ENCODE measurements at places on chromosomes 2 and 18.

DNA sequence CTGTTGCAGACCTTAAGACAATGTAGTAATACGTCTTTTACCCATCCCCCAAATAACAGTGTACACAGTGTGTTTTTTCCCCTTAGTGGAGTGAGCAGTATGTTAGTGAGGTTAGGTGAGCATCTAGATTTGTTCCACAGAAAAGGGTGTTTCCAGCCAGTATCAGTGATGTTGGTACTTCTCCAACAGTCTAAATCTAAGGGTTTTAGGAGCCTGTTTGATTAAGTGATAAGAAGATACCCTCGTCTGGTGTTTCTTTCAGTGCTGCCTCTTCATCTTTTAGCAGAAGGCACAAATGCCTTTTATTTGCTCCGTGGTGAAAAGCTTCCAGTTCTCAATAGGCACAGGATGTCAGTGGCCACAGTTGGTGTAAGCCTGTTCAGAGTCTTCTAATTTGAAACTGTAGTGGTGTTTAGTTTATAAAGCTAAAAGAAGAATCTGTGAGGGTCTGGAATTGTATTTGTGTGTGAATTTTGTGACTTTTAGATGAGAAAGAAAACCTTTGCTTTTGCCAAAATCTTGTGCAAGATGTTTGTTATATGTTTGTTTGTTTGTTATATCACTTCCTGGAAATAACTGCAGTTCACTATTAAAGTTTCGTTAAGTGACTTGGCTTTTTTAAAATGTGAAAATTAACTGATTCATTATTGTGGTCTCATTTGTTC, 71.2 kb downstream of the MAP4K4 start:
- DNase-seq, result no peak

DNA sequence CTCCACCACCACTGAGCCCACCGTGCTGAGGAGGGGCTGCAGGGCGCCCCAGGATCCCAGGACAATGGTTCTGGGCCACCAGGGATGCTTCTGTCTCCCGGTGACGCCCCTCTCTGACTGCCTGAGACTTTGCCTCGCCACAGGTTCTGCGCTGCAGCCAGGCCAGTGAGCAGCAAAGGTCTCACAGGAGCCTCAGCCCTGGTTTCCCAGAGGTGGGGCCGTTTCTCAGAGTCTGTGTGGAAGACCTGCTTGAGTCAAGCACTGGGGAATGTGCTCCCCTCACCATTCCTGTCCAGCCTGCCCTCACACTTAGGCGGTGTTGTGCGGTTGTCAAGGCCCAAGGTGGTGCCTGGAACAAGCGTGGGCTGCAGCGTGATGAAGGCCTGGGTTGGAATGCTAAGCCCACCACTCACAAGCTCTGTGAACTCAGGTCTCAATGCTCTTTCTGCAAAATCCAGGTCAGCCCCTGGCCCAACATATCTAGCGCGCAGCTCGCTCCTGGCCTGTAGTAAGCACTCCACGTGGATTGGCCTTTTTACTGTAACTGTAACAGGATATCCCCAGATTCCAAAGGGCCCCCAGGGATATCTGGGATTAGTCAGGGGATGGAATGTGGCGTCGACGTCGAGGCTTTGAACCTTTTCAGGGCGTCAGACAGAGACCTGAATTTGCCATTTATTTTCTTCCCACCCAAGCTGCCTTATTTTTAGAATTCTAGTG, 47.6 kb downstream of the PLB1 start:
- no peak for DNase-seq

DNA sequence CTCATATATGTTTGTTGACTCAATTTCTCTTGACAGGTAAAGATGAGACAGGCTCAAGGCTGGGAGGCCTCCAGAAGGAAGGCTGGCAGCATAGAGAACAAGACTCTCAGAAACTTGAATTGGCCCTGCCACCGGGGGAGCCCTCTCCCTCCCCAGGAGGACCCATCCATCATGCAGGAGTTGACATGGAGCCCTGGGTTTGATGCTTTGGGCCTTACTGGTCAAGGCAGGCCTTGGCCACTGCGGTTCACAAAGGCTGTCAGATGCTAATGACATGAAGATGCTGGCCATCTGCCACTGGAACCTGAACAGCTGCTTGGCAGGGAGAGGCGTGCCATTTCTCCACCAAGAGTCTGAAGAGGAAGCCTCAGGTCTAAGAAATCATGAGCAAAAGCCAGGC, 193.6 kb downstream of the MTCL1 start:
- DNase-seq, result no peak

- no peak for DNase-seq
Observed at GRCh38 chr18:10926621-10927161, 222.7 kb downstream of the PIEZO2 start.

DNA sequence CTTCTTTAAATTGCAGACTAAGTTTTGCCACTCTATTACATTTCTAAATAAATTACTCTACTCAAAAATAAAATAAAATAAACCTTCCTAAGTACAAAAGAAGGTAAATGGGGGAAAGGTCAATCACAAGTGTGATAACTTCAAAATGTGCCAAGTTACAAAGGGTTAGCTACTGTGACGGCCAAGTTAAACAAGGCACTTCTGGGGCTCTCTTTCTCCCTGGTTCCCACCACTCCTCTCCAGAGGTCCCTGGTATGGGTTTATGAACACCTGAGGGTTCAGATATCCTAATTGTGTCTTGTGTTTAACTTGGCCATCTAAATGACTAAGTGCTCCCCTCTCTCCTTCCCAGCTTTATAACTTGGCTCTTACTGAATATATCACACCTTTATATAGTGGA, 5.4 kb downstream of the ZNF521 start:
- DNase-seq, result no peak

DNA sequence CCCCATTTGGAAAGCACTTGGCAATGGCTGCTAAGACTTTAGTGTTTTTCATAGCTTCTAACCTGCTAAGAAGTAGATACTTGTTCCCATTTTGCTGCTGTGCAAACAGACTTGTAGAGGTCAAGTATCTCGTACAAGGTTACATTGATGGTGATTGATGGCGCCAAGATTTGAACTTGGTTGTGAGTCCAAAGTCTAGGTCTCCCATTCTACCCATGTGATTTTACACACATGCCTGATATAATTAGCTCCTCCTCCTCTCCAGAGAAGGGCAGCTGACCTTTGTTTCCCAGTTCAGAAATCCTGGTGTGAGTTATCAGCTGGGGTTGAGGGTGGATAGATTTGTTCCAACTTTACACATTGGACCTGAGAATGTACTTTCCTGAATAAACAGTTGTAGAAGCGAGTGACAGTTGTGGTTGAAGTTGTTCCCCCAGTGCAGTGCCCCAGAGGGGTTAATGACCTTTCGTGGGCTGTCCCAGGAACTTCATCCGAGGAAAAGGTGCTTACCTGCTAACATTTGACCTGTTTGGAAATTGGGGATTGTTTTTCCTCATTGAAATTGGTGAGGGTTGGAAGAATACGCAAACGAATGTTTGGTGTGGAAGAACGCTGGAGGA, 10.4 kb downstream of the TCF7L1 start:
- no peak for DNase-seq

DNA sequence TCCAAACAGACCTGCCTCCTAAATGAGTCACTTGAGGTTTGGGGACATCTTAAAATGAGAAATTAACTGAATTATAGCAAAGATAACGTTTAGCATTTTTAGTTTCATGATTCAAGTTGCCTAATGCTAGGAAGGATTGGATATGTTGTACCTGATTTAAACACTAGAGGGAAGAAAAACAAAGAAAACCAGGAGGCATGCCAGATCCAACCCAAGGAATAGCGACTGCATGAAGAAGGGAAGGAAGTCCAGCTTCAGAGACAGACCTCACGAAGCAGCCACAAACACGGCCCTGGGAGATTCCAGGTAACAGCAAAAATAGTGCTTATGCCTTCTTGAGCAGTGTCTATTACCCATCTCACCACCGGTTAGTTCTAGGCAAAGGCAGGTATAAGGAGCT, 499.9 kb upstream of the SPHKAP start:
- DNase-seq, result no peak

- no peak for DNase-seq
Observed at GRCh38 chr18:46755315-46756024, 1.4 kb downstream of the ST8SIA5 start.

- no peak for DNase-seq
Observed at GRCh38 chr2:96715658-96716057, 24.2 kb downstream of the LMAN2L start.

DNA sequence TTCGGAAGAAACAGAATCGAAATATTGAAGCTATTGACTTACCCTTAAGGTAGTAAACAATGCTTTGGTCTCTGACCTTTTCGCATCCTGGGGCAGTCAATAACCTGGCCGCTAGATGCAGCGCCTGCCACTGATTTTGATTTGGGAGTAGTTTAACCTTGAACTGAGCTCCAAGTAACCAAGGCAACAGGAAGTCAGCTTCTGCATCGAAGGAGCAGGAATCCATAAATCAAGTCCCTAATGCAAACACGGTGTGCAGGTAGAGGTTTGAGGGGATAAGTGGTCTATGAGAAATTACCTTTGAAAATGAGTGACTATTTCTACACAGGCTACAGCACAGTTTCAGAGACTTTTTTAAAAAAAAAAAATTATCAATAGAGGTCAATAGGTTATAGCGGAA, 353.5 kb downstream of the SETBP1 start:
- no peak for DNase-seq

DNA sequence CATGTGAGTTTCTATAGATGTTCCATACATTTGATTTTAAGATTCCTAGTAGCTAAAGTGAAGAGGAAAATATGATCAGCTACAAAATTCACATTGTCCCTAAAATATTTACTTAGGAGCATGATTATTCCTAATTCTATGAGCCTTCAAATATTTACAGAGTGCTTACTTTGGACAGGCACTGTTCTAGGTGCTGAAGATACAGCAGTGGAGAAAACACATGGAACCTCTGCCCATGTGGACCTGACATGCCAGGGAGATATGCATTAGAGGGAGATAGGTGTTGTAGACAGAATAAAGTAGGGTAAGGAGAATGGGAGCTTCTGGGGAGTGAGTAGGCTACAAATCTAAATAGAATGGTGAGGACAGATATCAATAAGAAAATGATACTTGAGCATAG, 62.6 kb upstream of the TACR1 start:
- no peak for DNase-seq

- no peak for DNase-seq
Observed at GRCh38 chr2:120077896-120078295, 65.0 kb downstream of the EPB41L5 start.

- DNase-seq, result no peak
Observed at GRCh38 chr18:70578480-70578879, 289.6 kb downstream of the SOCS6 start.

DNA sequence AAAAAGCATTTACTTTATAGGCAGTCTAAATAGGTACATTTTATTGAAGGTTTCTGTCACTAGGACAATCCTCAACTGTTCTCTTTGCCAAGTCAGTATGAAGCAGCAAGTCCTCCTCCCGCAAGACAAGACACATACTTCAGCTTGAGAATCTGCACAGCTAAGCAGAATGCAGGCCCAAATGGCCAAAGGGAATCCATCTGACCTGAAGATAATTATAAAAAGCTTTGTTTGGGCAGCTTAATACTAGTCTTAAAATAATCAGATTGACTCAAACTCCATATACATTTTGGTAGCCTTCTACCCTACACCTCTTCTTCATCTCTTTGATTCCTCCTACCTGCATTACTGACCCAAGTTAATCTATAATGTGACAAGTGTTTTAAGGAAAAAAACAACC, 1.8 kb downstream of the LANCL1 start:
- no peak for DNase-seq

DNA sequence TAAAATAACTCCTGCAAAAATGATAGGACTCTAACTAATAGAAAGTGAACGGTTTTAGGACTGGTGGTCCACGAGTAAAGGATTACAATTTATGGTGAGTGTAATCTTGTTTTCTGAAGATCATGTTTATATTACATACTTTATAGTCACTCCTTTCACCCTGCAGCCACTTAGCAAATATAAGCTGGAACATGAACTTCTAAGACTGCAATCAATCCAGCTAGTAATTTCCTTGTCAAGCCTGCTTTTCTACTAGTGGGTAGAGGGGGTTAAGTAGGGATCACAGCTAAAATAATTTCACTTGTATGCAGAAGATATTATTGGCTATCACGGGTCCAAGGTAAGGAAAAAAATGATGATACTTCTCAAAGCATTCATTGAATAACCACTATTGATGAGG, 125.5 kb upstream of the NETO1 start:
- DNase-seq, result no peak

DNA sequence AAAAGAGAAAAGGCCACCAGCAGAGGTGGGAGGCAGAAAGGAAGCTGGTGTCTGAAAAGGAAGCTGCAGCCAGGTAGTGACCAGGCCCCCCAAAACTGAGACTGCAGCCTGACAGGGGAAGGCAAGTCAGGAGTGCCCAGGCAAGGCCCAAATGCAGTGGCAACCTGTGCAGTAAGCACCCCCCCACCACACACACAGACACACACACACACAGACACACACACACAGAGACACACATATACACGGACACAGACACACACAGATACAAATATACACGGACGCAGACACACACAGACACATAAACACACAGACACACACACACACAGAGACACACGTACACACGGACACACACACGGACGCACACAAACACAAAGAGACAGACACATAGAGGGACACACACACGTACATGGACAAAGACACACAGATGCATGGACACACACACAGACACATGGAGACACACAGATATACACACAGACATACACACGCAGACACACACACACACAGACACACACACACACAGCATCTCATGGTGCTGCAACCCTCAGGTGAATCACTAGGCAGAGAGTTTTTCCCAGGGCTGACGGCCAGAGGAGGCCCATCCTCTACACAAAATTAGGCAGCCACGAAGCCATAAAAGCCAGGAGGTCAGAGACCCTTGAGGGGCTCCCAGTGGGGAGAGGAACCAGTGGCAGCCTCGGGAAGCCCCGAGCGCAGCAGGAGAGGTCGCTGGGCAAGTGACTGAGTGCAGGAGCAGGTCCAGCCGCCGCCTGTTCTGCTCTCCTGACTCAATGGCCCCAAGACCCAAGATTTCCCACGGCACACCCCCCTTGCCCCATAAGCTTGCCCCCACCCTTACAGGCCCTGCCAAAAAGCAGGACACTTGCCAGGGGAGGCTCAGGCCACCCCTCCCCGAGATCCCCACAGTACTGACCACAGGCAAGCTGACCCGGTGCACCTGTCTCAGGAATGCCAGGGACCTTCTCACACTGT, 6.3 kb downstream of the SDC1 start:
- DNase-seq, result no peak

GRCh38 chr2:233791151-233791882, 13.2 kb downstream of the MROH2A start:
- no peak for DNase-seq

- DNase-seq, result no peak
Observed at GRCh38 chr2:177578454-177578853, 185.9 kb downstream of the AGPS start.

DNA sequence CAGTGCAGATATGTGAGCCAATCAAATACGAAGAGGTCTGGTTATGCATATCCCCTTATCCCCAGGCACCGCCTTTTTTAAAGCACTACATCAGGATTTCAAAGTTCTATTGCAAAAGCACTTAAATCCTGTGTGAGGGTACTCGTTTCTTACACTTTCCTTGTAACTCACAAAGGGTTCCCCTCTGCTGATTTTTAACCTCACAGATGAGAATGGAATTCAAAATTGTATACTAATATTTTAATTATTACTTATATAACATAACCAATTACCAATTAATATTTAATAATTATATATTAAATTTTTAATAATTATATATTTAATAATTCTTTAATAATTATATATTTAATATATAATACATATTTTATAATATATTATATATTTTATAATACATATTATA, 126.2 kb upstream of the MAPRE2 start:
- DNase-seq, result no peak
